ENCODE measurements at places on chromosomes 11 and 22. TPM values are rescaled to one million over a fixed set of nuclear protein-coding genes. Genes with fewer than 3 reads are reported as not detected.

- no peak overlapping the region for H3K4me3 ChIP-seq
- peak; percentile 67 for DNase-seq
- peaks cover 4% of the 10 kb centered on the region for H3K27me3 ChIP-seq
- H3K27ac ChIP-seq: no peak overlapping the region
- H3K36me3 ChIP-seq: no peaks in the 10 kb centered on the region
These were observed 10.7 kb upstream of the MRGPRX2 start for GRCh38 chr11:19071255-19071654.

DNA sequence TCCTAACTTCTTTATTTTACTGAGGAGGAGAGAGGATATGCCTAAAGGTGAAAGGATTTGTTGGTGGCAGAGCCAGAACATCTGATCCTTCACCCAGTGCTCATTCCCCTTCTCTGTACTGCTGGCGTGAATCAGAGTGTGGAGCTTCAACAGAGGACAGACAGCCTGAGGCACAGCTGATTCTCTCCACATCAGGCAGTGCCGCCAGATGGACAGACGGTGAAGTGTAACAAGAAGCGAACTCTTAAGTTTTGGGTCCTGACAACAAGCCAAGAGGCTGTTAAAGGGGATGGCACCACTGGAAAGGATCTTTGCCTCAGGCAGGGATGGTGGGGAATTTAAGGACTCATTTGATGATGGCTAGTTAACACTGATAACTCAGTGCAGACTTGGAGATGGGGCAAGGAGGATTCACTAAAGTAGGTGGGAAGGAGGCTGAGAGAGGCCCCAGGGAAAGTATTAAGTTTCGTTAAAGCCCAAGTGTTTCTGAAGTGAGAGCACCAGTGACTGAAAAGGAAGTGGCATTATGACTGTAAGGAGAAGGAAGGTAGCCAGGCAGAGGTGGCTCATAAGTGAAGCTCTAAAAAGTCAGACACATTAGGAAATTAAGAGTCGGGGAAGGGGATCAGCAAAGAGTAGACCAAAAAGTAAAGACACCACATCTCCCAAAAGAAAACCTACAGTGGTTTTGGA is 81.3 kb downstream of the CLPB start:
- peak; percentile 70 for DNase-seq
- no peaks in the 10 kb centered on the region for H3K27me3 ChIP-seq
- no peaks in the 10 kb centered on the region for H3K36me3 ChIP-seq
- no peaks in the 10 kb centered on the region for H3K4me1 ChIP-seq
- no peak overlapping the region for H3K4me3 ChIP-seq
- H3K27ac ChIP-seq: no peak overlapping the region

The SLC1A2 gene
- polyA plus RNA-seq: 22.7 TPM

DNA sequence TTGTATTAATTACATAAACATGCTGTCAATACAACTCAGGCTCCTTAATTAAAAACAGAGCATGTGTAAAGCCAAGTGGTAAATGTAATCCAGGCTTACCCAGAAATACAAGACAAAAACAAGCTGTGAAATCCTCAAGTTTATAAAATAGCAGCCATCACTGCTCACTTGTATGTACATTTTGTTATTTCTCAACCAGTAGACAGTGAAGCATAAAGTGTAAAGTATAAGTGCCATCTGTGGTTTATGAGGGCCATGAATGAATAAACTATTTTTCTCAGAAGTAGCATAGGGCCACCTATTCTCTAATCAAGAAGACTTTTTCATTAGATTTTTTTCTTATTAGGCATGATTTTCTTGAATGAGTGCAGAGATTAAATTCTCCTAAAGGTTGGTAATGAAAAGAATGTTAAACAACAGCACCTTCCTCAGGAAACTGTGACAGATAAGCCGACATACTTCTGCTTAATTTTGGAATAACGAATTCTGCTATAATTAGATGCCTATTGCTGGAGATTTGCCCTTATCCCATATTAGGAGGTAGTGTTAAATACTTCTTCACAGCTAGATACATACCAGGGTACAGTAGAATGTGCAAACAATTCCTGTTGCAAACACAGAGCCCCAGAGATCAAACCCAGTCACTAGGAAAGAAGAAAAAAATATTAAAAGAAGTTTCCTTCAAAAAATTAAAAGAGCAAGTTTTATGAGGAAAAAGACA is 13.0 kb downstream of the SLC5A12 start:
- no peak overlapping the region for H3K4me3 ChIP-seq
- no peaks in the 10 kb centered on the region for H3K4me1 ChIP-seq
- H3K36me3 ChIP-seq: no peaks in the 10 kb centered on the region

DNA sequence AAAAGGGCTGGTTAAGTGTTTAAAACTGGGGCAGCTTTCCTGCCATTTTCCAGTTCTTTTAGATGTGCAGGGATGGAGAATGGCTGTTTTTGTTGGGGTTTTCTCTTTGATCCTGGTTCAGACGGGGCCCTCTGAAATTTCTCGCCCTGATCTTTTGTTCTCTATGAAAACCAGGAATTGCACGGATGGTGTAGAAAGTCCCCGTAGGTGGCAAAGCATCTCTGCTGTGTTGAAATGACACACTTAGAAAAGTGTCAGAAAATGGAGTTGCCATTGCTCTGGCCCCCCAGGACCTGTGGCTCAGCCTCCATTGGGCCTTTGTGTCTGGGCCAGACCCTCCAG is 63.0 kb downstream of the PARVB start:
- DNase-seq: no peak
- peaks cover 6% of the 10 kb centered on the region for H3K4me1 ChIP-seq
- H3K27ac ChIP-seq: peak overlapping the region; percentile 13
- no peaks in the 10 kb centered on the region for H3K36me3 ChIP-seq
- H3K27me3 ChIP-seq: no peaks in the 10 kb centered on the region

All from left lung (tissue), 14 donors.